Breast epithelium (tissue), 4 donors: ENCODE measurements at places on chromosomes 12 and 14. TPM values are rescaled to one million over a fixed set of nuclear protein-coding genes. Genes with fewer than 3 reads are reported as not detected.

The AKT1 gene
- total RNA-seq, result 119 TPM

The SOCS4 gene
- total RNA-seq, result 16.3 TPM

The SLIRP gene
- 153 TPM for total RNA-seq

The DHRS2 gene
- total RNA-seq, result not detected

The SLCO1C1 gene
- total RNA-seq, result under 0.01 TPM

The TMEM30B gene
- total RNA-seq, result 20.0 TPM

The IQSEC3 gene
- total RNA-seq, result 0.98 TPM

The NPFF gene
- 0.98 TPM for total RNA-seq

The BMAL2 gene
- total RNA-seq, result 2.4 TPM

The DPPA3 gene
- not detected for total RNA-seq

The P2RX2 gene
- not detected for total RNA-seq

The SLC17A8 gene
- not detected for total RNA-seq

The SERPINA1 gene
- total RNA-seq, result 7.5 TPM

The SMARCC2 gene
- total RNA-seq, result 114 TPM

The KCNK10 gene
- 0.33 TPM for total RNA-seq

- no peak for DNase-seq
Measured at GRCh38 chr12:100553936-100554335, 19.5 kb upstream of the GAS2L3 start.

DNA sequence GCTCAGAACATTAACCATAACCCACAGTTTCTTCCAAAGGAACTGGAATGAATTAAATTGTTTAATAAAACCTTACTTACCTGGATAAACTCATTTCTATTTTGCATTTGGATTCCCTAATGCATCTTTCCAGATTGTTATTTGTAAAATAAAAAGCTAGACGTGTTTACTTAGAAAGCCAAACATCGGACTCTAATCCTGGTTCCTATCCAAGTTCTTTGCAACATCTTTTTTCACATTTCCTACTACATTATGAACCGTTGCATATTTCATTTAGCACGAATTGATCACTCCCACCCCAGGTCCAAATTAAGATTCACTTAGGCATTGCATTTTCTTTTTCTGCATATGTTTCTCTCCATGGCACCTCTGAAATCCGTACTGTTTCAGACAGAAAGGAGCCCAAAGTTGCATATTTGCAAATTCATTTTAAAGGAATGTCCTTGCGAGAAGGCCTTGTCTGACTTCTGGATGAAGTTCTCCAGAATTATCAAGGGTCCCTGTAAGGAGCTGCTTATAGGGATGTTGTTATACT lies 164.4 kb upstream of the GSC start:
- no peak for DNase-seq

DNA sequence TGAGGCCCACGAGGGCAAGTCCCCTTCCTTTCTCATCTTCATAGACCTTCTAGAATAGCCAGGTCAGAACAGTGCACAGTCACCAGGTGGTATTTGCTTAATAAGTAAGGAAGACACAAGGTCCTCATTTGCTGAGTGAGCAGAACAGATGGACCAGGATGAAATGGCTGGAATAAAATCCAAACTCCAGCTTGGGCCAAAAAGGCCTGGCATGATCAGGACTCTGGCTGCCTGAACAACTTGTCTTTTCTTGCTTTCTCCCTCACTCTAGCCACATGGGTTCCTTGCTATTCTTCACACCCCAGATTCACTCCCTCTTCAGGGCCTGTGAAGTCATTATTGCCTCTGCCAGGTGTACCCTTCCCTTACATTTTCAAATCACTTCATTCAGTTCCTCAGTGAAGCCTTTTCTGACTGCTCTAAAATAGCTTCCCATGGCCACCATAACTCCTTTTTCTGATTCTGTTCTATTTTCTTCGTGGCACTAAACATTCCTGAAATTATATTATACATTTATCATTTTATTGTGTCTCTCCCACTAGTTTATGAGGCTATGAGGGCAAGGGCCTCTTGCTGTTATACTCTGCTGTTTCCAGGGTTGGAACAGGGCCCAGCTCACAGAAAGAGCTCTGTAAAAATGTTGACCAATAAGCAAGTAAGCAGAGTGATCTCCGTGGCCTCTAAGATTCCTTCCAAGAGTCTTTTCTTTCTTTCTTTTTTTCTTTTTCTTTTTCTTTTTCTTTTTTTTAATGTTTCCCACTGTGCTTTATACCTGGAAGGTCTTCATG lies 150.8 kb downstream of the TTC8 start:
- DNase-seq, result no peak

DNA sequence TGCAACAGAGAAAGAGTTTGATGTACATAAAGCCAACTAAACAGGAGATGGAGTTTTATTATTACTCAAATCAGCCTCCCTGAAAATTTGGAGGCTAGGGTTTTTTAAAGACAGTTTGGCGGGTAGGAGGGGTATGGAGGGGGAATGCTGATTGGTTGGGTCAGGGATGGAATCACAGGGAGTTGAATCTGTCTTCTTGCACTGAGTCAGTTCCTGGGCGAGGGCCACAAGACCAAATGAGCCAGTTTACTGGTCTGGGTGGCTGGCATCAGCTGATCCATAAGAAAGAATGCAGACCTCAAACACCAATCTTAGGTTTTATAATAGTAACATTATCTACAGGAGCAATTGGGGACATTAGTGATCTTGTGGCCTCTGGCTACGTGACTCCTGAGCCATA lies 64.9 kb downstream of the RIN3 start:
- DNase-seq, result no peak

- DNase-seq, result no peak
Measured at GRCh38 chr14:52003324-52003723, 14.0 kb downstream of the RTRAF start.

- DNase-seq, result no peak
Measured at GRCh38 chr12:11698729-11699128, 49.3 kb downstream of the ETV6 start.

DNA sequence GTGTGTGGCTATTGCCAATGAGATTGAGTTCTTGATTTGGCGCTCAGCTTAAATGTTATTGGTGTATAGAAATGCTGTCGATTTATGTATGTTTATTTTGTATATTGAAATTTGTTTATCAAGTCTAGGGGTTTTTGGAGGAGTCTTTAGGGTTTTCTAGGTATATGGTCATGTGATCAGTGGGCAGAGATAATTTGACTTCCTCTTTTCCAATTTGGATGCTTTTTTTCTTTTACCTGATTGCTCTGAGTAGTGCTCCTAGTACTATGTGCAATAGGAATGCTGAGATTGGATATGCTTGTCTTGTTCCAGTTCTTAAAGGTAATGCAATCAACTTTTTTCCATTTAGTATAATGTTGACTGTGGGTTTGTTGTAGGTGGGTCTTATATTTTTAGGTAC lies 99.8 kb upstream of the PMCH start:
- DNase-seq, result no peak

DNA sequence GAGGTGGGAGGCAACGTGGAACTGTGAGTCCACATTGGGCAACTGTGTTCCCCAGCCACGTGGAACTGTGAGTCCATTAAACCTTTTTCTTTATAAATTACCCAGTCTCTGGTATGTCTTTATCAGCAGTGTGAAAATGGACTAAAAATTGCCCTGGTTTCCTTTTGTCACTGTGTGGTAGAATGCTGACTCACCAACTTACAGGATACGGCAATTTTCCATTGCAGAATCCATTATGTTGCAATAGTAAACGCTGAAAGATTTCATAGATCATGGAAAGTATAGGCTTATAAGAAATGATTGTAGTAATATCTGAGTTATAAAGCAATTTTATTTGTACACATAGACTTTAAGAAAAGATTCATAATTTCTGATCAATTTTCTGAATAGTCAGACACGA lies 93.0 kb downstream of the GTF2A1 start:
- DNase-seq, result no peak

- no peak for DNase-seq
Measured at GRCh38 chr14:37994846-37995372, 212.8 kb upstream of the SSTR1 start.

GRCh38 chr12:125519026-125519651 lies 453.9 kb downstream of the AACS start:
- no peak for DNase-seq

DNA sequence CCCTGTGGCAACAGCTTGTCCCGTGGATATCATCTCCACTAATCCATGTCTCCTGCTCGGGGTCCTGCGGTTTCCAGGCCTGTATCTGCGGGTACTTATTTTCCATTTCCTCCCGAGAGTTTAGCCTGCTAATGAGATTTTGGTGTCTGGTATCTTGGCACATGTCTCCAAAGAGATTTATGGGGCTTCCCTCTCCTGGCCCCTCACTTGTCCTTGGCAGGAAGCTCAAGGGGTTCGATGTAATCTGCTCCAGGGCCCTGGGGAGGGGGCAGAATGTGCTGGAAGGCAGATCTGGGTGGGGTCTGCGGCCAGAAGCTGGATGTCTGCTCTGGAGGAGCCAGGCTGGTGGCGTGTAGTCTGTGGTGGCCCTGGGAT lies 85.7 kb downstream of the KIF26A start:
- DNase-seq, result no peak

- no peak for DNase-seq
Measured at GRCh38 chr12:76259660-76260389, 88.4 kb downstream of the BBS10 start.

GRCh38 chr12:22248571-22249115 lies 85.9 kb downstream of the ST8SIA1 start:
- DNase-seq, result no peak

DNA sequence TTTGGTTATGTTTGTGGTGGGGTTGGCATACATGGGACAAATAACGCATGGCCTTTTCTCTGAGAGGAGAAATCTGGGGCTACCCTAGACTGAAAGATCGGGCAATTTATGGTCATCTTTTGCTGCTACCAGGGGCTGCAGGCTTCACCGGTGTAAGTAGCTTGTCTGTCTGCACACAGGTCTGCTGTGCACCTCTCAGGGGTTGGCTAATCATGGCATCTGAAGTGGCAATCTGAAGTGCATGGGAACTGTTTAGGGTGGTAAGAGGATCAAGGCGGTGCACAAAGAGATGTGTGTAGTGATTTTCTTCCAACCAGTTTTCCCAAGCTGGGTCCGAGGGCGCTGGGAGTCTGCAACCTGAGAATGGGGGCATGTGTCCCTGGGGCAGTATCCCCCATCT lies 141.3 kb downstream of the EMP1 start:
- no peak for DNase-seq

DNA sequence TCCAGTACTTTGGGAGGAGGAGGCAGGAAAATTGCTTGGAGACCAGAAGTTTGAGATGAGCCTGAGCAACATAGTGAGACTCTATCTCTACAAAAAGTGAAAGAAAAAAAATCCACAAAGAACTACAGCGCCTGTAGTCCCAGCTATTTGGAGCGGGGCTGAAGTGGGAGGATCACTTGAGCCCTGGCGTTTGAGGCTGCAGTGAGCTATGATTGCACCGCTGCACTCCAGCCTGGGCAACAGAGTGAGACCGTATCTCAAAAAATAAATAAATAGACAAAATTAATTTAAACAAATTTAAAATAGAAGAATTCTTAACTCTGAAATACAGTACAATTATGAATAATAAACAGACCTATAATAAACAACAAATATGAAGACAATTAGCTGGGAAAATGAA lies 40.9 kb downstream of the ATL1 start:
- no peak for DNase-seq

- no peak for DNase-seq
Measured at GRCh38 chr12:78683031-78683430, 181.5 kb upstream of the SYT1 start.

DNA sequence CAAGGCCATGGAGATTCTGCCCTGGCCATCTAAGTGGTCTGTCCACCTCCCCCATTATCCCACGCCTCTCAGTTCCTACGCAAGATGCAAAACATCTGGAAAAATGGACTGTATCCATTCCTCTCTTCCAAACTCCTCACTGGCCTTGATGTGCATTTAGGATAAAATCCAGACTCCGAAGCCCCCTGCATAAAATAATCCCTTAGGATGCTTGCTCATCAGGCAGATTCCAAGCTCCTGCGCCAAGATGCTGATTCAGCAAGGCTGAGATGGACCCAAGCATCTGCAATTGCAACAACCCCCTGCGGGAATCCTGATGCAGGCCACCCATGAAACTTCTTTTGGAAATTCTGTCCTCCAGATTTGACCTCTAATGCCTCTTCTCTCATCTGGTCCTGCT lies 81.6 kb downstream of the SPRING1 start:
- no peak for DNase-seq

GRCh38 chr12:53532021-53532420 lies 24.7 kb upstream of the NPFF start:
- DNase-seq, result no peak

DNA sequence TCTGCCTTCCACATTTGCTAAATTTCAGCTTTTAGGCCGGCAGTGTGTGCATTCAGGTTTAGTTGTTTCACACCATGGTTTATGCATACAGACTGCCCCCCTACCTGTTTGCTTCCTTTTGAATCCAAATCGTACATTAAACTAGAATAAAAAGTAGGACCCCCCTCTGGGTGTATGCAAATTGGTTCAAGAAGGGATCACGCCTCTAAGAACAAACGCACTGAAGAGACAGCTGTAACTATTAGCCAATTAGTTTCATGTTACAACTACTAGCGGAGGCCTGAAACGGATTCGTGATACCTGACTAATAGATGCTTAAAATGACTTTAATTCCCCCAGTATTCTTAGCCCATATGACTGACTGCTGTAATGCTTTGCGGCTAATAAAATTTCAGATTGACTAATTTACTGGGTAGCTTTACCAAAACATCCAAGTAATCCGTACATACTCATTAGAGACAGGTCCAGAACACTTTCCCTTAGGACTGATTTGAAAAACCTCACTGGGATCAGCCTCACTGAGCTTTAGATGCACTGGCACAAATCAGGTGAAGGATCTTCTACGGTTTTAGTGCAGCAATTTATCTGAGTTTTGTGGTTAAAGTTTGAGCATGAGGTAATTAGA lies 411.8 kb downstream of the NPAS3 start:
- no peak for DNase-seq

GRCh38 chr14:20409226-20409625 lies 4.1 kb downstream of the TEP1 start:
- no peak for DNase-seq

- no peak for DNase-seq
Measured at GRCh38 chr14:104724407-104724980, 465 bp downstream of the ADSS1 start.

GRCh38 chr14:49319810-49320209 lies 266.4 kb downstream of the RPS29 start:
- DNase-seq, result no peak

DNA sequence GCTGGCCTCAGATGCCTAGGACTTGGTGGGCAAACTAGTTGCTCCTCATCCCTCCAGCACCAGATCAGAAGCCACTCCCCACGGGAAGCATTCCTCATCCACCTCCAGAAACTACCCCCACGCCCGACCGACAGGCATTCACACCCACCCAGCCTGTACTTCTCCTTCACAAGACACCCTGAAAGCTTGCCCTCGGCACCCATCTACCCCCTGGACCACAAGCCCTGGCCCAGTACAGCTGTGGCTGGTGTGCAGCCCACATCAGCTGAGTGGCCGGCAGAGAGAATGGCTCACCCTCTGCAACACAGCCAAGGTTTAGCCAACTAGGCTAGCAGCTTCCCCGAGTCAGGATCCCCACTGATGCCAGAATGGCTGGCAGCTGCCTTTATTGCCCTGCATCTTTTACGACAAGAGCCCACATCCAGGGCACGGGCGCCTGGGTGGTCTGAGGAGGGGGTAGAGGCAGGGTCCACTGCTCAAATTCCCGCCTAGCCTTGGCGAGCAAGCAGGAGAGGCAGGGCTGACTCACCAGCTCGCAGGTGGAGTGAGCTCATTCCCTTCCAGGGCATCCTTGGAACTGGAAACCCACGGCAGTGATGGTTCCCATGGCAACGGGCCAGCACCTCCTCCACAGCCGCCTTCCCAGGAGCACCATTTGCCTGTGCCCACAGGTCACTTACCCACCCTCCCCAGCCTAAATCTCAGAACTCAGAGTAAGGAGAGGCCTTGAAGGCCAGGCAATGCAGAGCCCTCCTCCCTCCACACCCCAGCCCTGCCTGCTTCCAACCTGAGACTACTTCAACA lies 17.1 kb downstream of the ACTN1 start:
- DNase-seq, result no peak
